SK-N-SH (cell line): ENCODE measurements at places on chromosomes 12 and 14.

- no peak for DNase-seq
These were observed 46.5 kb upstream of the TSPAN11 start for GRCh38 chr12:30880061-30880460.

DNA sequence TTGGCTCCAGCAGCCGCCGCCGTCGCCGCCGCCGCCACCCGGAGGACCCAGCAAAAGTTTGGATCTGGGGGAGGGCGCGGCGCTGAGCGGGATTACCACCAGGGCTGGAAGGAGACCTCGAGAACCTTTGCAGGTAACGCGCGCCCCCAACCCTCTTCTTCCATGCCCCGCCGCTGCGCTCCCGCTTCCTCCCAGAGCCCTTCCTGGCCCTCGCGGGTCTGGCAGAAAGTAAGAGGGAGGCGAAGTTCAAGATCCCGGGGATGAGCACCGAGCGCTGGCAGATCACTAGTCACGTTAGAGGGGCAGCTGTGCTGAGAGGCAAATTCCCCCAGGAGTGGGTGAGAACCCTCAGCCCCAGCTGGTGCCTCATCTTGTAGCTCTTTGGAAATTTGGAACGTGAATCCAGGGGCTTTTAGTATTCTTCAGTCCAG, 3.9 kb downstream of the FLRT2 start:
- no peak for DNase-seq

DNA sequence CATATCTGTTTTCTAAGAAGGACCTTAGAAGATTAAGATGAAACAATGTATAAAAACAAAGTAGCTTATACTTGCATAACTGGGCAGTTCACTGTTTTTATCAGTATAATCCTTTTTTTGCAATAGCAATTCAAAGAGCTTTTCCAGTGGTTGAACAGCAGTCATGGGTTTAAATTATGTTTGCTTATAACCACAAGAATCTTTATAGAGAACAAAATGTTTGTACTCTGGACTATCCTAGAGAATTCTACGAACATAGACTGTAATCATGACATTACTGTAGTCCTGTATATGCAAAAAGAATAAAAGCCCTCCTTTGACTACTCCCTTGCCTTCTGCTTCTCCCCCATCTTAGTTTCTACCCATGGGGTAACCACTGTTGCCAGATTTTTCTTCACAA, 5.7 kb downstream of the FAM177A1 start:
- no peak for DNase-seq

DNA sequence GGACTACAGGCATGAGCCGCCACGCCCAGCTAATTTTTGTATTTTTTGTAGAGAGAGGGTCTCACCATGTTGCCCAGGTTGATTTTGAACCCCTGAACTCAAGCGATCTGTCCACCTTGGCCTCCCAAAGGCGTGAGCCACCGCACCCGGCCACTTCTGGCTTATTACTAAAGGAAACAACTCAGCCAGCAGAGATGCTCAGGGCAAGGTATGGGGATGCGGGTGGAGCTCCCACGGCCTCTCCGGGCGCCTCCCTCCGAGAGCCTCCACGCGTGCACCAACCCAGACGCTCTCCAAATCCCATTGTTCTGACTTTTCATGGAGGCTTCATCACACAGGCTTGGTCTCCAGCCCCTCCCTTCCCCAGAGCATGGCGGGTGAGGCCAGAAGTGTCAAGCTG, 6.1 kb upstream of the GPR132 start:
- no peak for DNase-seq

GRCh38 chr14:83887866-83888265, 1642.1 kb upstream of the FLRT2 start:
- no peak for DNase-seq

DNA sequence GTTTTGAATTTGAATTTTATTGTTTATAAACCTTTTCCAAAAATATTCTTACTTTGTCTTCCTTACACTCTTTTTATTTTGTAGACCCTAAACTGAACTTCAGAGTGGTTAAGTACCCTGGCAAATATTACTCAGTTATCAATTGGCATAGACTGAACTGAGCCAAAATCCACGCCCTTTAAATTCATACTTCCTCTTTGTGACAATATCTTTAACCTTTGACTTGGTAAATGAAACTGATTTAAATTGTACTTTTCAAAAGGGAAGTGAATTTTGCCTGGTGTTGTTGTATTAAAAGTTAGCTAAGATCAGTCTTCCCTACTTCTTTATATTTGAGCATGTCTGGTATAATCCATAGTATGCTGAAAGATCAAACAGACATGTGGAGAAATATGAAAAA, 184.3 kb upstream of the USP15 start:
- no peak for DNase-seq

GRCh38 chr14:65566820-65567522, 154.4 kb downstream of the FUT8 start:
- DNase-seq: no peak
